Activated CD8-positive, alpha-beta T cell treated with anti-CD3 and anti-CD28 coated beads, Interleukin-2, amount 10 ng/mL, durations not matched to agents 7 days and 5 days (primary cell): ENCODE measurements at places on chromosomes 12 and 14.
A peak's percentile ranks its signal among the peaks of the same experiment; 100 is the strongest.

DNA sequence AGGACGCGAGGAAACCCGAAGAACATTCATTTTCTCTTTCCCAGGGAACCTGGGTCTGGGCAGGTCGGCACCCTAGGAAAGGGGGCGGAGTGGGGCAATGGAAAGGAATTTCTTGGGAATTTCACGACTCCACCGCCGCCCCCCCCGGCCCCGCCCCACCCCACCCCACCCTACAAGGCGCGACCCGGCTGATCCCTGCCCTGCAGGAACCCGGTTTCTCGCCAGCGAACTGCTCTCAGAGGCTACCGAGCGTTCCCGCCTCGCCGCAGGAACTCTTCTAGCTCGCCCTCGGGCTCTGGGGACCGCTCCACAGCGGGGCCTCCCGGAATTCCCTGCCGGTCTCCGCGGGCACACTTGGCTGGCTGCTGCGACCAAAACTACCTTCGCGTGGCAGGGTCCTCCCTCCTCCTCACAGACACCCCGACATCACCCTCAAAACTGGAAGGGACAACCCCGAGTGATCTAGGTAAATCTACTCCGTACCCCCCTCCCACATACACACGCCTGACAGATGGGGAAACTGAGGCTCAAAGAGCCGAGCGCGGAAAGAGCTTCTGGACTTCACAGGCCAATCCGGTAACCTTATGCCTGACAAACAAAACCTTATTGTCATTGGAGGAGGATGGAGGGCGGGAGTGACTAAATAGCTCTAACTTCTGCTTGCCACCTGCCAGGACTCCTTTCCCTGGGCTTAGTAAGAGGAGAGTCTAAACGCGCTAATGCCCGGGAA, 785 bp upstream of the ACTN1 start:
- no peak for DNase-seq

DNA sequence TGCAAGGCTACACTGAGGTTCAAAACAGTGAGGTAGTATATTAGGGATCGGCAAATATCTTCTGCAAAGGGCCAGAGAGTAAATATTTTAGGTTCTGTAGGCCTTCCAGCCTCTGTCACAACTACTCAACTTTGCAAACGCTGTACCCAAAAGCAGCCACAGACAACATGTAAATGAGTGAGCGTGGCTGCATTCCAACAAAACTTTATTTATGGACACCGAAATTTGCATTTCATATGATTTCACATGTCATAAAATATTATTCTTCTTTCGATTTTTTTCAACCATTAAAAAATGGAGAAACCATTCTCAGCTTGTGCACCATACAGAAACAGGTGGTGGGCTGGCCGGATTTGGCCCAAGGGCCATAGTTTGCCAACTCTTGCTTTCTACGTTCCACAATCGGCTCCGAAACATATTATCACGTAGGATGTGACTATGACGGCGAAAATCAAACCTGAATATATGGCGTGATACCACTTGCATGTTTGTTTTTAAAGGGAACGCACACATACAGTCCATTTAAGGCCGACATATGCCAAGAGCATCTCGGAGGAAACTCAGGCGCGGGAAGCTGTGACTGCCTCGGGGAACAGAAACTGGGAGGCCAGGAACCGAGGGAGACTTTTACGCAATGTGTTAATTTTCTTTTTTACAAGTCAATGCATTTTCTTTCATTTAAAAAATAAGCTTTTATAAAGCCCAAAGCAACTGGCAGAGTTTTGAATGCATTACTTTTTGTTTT, 7.1 kb downstream of the NCOR2 start:
- DNase-seq, result no peak

GRCh38 chr14:22850944-22851764, 14.8 kb downstream of the MMP14 start:
- peak; percentile 63 for DNase-seq

- DNase-seq, result no peak
Measured at GRCh38 chr14:31360919-31361662, 59.3 kb downstream of the HEATR5A start.

DNA sequence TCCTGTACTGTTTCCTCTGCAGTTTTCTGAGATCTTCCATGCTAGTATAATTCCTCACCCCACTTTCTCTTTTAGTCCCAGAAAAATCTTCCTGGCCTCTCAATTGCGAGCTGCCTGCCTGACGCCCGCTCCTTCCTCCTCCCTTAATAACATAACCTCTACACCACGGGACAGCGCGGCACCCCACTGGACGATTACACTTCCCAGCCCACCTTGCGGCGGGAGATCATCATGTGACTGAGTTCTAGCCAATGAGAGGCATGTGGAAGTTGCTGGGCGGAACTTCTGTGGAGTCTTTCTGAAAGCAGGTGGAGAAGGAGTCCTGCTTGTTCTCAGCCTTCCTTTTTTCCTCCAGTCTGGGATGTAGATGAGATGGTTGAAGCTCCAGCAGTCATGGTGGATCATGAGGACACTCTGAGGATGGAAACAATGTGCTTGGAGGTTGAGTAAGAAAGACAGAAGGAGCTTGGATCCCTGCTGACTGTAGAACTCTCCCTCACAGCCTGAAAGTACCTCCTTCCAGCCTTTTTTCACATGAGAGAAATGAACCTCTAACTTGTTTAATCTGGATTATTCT, 133.6 kb upstream of the VRK1 start:
- no peak for DNase-seq

DNA sequence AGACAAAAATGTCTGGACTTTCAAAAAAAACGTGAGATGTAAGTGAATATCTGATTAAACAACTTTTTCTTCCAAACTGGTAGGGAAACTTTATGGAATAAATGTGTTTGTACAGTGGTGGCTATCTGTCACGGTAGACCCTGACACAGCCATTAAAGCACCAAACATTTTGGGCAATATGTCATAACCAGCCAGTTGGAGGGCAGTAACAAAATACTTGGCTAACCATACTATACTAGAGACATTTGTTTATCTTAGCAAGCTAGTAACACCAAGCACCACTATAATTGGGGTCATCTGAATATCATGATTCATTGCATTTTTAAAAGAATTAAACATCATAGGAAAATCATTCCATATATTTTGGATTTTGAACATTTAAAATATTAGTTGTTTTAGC, 6.0 kb upstream of the MYF6 start:
- DNase-seq, result no peak

DNA sequence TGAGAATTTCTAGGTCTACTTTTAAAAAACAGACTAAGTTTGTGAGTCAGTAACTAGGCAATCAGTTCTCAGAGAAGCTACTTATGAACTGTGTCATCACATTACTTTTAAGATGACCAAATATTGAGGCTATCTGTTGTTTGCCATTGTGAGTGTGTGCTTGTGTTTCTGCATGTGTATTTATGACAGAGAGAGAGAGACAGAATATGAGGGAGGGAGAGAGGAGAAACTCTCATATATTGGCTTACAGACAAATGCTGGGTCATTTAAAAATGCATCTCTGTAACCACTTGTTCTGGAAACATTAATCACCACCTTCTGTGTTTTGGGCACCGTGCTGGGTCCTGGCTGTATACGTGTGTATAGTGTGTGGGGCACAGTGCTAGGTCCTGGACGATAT, 161.5 kb upstream of the FRMD6 start:
- DNase-seq, result no peak

DNA sequence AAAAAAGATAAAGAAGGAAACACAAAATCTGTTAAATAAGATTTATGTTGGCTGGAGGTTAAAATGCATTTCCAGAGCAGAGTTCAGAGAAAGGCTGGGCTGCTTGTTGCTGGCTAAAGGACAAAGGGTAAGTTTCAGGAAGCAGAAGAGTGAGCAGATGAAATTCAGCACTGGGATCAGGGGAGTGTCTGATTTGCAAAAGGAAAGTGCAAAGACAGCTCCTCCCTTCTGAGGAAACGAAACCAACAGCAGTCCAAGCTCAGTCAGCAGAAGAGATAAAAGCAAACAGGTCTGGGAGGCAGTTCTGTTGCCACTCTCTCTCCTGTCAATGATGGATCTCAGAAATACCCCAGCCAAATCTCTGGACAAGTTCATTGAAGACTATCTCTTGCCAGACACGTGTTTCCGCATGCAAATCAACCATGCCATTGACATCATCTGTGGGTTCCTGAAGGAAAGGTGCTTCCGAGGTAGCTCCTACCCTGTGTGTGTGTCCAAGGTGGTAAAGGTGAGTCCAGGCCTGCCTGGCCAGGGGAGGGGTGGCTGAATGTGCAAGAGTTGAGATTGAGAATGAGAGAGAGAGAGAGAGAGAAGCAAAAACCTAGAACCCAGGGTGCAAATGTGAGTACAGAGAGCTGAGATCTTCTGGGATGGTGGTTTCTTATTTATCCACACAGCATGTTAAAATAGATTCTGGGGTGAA, at the start of gene OAS1:
Gene OAS1, plus strand, starts transcription at position 251 of the 703 bp plus-strand sequence. Its CDS starts 78 bp downstream, at position 329.
- DNase-seq, result peak; percentile 74

GRCh38 chr14:99137913-99138571, 134.0 kb downstream of the BCL11B start:
- no peak for DNase-seq

DNA sequence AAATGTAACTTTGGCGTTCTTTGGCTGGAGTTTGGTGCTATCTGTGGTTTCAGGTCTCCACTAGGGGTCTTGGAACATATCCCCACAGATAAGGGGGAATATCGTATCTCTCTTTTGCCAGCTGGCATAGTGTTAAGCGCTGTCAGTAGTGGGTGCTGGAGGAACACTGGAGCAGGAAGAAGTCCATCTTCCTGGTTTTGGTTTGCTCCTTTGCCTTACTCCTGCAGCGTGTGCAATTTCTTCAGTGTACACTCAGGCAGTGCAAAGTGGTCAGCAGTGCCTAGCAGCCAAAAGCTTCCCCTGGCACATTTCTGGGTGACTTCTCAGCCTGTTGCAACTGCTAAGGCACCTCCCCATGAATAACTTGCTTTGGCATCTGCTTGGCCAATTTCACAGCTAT, 11.7 kb upstream of the RIPK3 start:
- DNase-seq, result no peak

- DNase-seq, result no peak
Measured at GRCh38 chr12:116628989-116629388, 69.8 kb downstream of the MAP1LC3B2 start.

- DNase-seq, result no peak
Measured at GRCh38 chr12:130705178-130705822, 10.8 kb downstream of the RIMBP2 start.

- no peak for DNase-seq
Measured at GRCh38 chr12:3592856-3593625, 102.0 kb downstream of the PRMT8 start.

DNA sequence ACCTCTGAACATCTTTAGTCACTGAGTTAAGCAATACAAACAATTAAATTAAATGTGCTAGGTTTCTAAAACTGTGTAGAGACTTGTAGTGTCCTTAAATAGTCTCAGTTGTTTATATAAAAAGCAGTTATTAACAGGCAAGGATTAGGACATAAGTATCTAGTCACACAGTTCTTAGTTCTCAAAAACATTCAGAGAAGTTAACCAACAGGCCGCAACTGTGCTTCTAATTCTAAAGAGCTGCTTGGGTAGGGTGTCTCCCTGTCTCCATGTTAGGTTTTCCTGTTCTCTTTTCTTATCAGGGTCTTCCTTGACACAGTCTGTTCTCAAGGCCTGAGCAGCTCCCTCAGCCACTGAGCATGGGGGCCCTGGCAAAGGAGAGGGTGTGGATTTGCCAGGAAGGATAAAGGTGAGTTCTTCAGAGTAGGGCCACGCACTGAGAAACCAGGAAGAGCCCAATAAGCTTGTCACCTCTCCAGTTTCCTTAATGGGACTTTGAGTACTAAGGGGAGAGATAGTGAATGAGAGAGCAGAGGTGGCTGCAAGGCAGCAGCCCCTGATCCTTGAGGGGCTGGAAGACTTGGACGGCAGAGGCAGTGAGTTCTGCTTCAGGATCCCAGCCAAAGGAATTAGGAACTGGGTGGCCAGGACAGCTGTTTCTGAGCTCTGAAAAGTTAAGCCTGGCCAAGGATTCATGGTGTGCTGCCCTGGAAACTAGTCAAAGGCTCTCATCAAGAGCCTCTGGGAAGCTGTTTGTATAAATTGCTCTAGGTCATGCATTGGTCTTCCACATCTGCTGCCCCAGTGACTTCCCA, 177.3 kb downstream of the MYRFL start:
- DNase-seq, result no peak

GRCh38 chr12:18146363-18146762, 56.4 kb upstream of the RERGL start:
- no peak for DNase-seq

DNA sequence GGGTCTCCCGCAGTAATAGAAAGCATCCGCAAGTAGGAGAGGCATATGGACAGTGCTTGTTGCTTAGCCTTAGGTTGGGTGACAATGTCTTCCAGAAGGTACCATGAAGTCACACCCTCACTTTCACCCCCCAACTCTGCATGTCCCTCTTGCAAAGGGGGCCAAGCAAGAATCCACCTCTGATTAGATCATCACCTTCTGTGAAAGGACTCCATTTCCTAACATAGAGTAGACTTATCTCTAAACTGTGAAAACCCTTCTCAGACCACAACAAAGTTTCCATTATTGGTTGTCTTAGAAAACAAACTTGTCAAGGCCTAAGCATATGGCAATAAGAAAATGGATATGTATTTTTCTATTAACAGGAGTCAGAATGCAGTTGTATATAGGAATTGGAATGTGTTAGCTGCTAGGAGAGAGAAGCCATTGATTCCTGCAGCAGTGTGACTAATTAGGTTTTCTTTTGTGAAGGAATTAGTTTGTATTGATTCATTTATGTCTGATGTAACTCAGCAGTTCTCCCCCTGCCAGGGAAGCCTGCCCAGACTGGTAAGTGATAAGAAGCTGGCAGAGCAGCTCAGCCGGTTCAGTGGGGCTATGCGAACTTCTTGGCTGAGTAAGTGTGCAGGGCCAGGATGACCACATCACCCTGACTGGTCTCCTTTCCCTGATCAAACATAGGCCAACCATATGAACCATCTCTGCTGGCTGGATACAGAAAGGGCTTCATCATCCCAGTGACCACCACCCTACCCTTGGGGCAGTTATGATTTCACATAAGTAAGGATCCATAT, 107.3 kb upstream of the CCDC196 start:
- DNase-seq, result no peak

DNA sequence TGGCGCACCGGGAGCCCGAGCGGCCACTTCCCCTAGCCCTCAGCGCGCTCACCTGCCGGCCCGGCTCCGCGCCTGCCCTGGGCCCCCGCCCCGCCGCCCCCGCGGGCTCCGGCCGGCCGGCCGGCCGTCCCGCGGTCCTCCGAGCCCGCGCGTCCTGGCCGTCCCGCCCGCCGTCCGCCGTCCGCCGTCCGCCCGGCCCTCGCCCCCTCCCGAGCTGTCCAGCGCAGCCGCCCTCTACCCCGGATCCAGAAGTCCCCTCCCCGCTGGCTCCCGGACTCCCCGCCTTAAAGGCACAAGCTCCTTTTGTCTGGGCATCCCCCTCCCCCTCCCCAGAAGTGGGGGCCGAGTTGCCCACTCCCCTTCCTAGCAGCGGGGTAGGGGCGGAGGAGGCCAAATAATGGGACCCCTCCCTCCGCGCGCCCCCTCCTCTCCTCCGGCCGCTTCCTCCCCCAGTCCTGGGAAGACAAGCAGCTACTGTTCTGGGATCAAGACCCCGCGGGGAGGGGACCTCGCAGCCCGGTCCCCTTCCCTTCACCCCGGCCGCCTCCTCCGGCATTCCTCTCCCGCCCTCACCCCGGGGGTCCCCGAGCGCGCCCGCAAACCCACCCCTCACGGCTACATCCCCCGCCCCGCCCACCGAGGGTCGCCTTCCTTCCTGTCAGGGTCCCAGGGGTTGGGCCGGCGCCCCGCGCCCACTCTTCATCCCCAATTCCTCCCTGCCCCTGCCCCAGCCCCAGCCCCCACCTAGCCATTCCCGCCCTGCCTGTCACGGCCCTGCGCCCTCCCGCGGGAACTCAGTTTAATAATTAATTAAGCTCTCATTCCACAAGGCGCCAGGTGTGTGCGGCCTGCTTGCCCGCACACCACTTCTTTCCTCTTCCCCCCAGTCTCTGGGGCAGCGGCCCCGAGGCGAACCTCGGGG, at the start of gene ADCY6:
Gene ADCY6, minus strand, starts transcription at position 236 of the 922 bp plus-strand sequence. CDS start 5,655 bp downstream, outside the sequence.
- no peak for DNase-seq
